ENCODE measurements at places on chromosomes 2 and 18.

GRCh38 chr2:229269941-229270340 is 1.1 kb downstream of the PID1 start:
- DNase-seq: no peak

DNA sequence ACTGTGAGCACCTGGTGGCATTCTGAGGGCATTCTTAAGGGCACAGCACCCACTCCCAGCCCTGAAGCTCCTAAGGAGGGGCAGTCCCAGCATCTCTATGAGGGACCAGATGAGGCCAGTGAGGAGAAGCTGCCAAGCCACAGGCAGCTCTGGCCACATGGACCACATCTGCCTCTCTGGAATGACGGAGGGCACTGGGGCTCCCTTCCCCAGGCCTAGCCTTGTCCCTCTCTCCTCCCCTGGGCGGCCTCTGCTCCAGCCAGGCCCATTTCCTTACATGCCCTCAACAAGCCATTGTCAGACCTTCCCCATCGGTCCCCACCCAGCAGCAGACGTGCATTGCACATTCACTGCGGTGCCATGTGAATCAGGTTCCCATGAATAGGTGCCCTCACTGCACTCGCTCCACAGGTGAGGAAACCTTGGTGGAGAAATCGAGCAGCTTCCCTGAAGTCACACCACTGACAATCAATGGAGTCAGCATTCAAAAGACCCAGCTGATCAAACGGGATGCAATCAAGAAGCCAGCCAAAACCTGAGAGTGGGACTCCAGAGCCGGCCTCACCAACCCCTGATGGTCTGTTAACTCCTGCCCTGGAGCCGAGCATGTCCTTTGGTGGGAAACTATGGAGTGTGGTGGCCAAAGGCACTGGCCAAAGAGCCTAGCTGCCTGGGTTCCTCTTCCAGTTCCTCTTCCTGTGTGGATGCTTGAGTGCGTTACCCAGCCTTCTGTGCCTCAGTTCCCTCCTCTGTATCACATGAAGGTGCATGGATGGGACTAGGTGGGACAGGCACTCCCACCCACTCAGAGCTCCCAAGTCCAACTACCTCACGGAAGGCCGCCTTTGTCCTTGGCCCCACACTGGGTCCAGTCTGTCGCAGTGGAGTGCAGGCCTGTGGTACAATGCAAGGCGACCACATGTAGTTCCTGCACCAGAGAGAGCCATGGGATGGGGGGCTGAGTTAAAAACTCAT is 147.3 kb downstream of the ZFP36L2 start:
- no peak for DNase-seq

DNA sequence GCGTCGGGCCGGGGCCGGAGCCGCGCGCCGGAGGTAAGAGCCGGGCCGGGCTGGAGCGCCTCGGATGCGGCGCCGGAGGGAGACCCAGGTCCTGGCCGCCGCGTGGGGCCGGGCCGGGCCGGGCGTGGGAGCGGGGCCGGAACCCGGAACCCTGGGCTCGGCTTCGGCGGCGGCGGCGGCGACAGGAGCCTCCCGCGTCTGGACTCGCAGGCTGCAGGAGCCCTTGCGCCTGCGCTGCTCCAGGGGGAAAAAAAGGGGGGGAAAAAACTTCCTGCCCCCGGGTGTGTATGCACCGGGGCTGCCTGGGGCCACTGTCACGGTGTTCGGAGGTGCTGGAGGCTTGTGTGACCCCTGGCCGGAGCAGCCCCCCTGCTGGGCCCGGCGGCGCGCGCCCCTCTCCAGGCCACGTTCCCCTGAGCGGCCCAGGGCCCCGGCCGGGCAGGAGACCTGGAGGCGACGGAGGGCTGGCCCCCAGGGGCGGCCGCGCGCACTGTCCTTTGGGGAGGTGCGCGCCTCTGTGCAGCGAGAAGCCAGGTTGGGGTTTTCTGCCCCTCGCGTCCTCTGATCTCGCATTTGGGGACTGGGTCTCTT is 864 bp downstream of the KLHL29 start:
- peak; percentile 29 for DNase-seq

DNA sequence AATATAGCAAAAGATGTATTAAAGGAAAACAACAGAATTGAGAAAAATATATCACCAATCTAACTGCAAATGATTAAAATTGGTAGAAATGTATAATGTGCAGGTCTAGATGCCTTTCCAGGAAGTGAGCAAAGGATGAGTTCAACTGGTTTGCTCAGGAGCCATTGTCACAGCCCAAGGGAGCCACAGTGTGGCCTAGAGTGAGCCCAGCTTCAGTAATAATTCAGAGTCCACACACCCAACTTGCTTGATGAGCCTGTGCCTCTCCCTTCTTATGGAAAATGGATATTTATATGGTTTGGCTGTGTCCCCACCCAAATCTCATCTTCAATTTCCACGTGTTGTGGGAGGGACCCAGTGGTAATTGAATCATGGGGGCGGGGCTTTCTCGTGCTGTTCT is 92.2 kb upstream of the ASAP2 start:
- no peak for DNase-seq

- DNase-seq: no peak
These were observed 387.5 kb downstream of the CDH2 start for GRCh38 chr18:27789406-27789805.

DNA sequence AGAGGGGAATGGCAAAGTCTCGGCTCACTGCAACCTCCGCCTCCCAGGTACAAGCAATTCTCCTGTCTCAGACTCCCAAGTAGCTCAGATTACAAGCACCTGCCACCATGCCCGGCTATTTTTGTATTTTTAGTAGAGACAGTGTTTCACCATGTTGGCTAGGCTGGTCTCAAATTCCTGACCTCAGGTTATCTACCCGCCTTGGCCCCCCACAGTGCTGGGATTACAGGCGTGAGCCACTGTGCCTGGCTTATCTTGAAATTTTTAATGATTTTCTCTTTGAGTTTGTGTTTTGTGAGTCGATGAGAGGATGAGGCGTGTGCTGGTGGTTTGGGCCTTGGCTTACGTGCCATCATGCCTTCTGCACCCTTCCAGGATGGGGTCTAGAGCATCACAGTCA is 101.3 kb upstream of the ST3GAL5 start:
- no peak for DNase-seq

GRCh38 chr2:48248251-48248933 is 281.6 kb upstream of the STON1 start:
- no peak for DNase-seq

DNA sequence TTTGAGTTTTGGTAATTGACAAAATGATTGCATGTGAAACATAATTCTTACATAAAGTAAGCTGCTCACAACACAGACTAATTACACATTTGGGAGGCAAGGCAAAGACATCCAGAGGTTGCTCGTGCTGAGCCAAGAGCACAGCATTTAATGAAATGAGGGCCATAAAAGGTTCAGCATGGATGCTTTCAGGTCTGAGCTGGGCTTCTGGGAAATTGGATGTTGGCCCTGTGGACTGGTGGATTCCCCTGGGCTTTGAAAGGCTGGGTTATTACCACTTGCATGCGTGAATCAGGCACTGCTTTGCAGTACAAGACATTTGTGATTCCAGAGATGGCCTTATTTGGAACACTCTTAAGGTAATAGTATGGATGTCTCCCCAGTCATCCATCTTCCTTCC is 533.5 kb upstream of the NRP2 start:
- no peak for DNase-seq

DNA sequence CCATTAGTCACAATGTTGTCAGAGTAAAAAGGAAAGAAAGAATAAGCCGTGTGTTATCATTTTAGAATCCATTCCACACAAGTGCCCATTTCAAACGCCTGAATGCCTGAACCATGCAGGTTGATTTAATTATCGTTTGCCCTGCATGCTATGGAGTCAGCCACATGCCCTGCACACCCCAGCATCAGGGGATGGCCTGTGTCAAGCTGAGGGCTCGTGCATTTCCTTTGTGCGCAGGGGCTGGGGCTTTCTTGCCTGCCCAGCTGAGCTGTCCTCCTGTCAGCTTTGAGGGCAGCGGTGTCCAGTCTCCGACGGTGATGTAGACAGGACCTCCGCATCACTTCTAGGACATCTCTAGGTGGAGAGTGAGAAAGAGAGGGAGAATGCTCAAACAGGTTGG is 200.4 kb downstream of the TSN start:
- DNase-seq: no peak

DNA sequence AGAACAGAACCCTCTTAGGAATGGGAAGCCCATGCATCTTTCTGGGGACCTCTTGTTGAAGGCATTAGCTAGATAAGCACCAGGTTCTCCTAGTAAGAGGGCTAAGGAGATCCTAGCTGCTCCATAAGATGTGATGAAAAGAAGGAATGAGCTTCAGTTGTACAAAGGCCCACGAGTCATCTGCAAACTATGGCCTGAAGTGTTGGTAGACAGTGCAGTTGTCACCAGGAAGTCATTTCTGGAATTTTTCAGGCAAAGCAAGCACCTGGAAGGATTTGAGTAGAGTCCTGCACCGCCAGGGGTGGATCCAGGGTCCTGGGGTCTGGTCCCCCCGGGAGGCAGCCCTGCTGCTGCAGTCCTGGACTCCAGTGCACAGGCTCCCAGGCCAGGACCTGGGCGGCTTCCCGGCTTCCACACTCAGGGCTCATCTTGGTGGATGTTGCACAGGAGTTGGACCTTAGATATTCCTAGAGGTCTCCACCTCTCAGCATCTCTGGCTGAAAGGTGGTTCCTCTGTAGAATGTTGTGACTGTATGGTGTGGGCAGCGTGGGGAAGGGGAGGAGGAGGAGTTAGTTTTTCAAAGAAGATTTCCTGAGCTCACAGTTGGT is 85.3 kb downstream of the LDLRAD4 start:
- DNase-seq: no peak

DNA sequence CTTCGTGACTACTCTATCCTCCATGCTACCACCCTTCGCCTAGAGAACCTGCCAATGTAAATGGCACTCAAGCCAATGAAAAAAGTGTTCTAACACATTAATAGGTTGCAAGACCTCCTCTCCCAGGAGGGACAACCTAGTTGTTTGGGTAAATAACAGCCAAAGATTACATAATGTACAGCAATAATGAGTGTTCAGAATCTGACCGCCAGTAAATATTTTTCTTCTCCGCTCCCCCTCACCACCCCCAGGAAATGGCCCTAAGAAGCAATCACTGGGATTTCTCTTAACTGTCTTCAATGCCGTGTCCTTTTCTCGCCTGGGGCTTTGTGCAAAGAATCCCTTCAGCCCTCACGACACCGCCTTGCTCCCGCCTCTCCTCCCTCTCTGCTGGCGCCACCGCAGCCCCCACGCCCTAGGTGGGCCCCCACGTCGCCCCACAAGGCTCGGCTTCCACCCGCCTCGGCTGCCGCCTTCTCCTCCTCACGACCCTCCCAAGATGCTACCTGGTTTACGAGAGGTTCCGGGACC is 458 bp downstream of the HYCC2 start:
- no peak for DNase-seq

DNA sequence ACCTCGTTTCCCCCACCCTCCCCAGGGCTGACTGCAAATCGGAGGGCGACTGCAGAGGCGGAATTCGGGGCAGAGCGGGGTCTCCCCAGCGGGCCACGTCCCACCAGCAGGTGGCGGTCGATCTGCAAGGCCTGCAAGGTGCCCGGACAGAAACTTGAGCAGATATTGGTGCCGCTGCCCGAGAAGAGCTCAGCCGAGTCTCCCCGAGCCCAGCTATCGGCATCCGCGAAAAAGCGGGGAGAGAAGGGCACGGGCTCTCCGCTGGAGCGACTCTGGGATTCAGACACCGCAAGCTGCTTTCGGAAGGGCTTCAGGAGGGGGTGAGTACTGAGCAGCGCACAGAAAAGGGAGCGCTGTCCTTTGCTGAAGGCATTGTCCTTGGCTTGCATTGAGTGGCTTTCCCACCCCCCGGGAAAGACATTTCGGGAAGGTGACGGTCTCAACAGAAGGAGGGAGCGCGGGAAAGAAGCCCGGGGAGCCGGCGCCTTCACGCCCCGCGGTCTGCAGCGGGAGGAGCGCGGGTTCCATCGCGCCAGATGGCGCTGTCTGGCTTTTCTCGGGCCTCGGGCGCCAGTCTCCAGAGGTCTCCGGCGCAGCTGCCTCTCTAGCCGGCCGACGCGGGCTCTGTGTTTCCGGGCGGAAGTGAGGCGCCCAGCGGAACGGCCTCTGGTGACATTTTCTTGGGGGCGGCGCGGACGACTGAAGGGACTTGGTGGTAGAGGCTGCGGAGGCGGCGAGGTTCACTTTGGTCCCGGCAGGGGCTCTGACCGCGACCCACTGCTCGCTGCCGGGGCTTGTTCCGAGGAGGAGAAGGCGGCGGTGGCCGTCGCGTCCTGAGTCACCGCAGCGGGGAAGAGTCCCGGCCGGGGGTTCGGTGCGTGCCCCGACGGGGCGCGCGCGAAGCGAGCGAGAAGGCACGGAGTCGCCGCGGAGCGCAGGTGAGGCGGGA is 69.5 kb downstream of the HAUS1 start:
- peak; percentile 98 for DNase-seq

DNA sequence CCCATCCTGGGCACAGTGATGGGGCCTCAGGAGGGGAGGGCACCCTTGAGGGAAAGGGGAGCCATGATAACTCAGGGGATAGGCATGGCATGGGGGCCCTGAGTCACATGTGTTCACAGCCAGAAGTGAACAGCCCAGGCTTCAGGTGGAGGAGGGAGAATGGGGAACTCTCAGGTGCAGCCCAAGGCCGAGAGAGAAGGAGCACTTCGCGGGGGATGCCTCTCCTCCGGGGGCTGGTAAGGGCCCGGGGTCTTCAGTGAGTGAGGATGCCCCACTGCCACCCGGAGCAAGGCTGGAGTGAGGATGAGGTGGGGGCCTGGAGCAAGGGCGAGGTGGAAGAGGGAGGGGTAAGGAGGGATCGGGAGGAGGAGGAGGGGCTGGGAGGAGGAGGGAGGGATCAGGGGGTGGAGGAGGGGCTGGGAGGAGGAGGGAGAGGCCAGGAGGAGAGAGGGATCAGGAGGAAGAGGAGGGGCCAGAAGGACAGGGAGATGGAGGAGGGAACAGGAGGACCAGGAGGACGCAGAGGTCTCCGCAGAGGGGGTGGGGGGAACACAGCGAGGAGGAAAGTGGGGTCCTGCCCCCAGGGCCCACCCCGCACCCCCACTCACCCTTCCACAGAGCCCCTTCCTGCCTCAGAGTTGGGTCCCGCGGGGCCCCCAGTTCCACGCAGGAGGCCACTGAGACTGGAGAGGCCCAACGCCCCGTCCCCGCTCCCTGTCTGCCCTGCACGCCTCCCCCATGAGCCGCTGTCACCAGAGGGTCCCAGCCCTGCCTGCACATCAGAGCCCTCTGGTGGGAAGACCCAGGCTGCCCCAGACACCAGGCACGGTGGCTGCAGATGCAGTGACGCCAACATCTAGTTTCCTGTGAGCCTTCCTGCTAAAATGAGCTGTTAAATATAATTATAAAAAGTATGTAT is 42.8 kb downstream of the RAMP1 start:
- peak; percentile 33 for DNase-seq

GRCh38 chr2:39991298-39991697 is 212.2 kb upstream of the THUMPD2 start:
- no peak for DNase-seq

GRCh38 chr2:127943186-127943585 is 57.4 kb upstream of the AMMECR1L start:
- no peak for DNase-seq

DNA sequence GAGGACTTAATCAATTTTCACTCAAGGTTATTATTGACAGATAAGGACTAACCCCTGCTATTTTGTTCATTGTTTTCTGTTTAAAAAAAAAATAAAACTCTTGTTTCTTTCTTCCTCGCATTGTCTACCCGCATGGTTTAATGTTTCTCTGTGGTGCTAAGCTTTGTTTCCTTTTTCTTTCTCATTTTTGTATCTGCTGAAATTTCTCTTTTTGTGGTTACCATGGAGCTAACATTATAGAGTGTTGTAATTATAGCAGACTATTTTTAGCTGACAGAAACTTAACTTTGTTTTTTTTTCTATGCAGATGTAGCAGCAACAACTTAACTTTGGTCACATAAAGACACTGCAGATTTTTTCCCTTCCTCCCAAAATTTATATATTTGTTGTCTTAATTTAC is 43.1 kb upstream of the CHN1 start:
- DNase-seq: no peak

Data from stimulated activated naive CD8-positive, alpha-beta T cell treated with anti-CD3 and anti-CD28 coated beads, Interleukin-15, Interleukin-2, amounts not matched to agents 100 U/mL and 50 U/mL, for 24 hours (primary cell).